Stimulated activated CD4-positive, alpha-beta T cell treated with anti-CD3 and anti-CD28 coated beads, Interleukin-1b, Interleukin-23, amount 100 ng/mL, for 1 hour (primary cell): ENCODE measurements at places on chromosomes 4 and X.

- no peak for DNase-seq
Measured at GRCh38 chr4:2743518-2744445, 12.4 kb downstream of the TNIP2 start.

GRCh38 chrX:84710611-84711010, 208.4 kb upstream of the HDX start:
- no peak for DNase-seq

DNA sequence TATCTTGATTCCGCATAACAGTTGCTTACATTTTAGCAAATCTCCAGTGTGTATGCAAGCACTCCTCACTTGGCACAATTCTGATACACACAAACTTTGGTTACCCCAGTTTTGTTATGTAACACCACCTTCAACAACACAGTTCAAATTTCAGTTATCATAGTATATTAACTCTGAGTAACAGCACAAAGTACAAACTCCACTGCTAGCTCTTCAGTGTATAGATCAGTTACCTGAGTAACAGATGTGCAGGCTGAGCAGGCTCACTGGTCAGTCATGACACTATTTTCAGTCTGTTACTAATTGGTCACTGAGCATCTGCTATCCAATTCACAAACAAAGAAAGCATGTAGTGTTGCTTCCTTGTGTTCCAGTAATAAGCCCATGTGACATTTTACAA, 55.4 kb downstream of the PKD2 start:
- DNase-seq = no peak

GRCh38 chr4:164768516-164768915, 14.6 kb downstream of the SMIM31 start:
- no peak for DNase-seq

GRCh38 chr4:11623726-11624037, 195.0 kb upstream of the HS3ST1 start:
- no peak for DNase-seq

GRCh38 chr4:86108137-86108536, 251.7 kb downstream of the MAPK10 start:
- DNase-seq = no peak

DNA sequence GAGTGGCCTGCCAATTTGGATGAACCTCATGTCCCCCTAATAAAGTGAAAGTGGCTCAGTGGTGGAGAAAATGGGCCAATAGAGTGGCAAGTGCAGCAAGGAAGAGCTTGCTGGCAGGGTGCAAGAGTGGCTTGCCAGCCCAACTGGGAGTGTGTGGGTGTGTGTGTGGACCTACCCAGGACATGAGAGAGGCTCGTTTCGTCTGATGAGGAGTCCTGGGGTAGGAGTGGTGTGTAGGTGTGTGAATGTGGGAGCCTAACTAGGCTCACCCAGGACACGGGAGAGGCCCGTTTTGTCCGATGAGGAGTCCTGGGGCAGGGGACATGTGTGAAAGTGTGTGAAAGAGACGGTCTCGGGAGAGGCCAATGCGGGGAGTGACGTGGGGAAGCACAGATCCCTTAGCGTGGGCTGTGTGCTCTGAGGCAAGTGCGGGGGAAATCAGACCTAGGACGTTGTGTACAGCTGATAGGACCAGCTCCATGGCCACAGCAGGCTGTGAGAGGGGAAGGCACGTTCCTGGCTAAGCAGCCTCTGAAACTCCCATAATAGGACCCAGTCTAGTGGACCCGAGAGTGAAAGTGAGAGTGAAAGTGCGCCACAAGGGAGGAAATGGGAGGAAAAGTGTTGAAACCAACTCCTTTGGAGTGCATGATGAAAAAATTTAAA, 5.3 kb downstream of the GAGE10 start:
- DNase-seq = no peak

DNA sequence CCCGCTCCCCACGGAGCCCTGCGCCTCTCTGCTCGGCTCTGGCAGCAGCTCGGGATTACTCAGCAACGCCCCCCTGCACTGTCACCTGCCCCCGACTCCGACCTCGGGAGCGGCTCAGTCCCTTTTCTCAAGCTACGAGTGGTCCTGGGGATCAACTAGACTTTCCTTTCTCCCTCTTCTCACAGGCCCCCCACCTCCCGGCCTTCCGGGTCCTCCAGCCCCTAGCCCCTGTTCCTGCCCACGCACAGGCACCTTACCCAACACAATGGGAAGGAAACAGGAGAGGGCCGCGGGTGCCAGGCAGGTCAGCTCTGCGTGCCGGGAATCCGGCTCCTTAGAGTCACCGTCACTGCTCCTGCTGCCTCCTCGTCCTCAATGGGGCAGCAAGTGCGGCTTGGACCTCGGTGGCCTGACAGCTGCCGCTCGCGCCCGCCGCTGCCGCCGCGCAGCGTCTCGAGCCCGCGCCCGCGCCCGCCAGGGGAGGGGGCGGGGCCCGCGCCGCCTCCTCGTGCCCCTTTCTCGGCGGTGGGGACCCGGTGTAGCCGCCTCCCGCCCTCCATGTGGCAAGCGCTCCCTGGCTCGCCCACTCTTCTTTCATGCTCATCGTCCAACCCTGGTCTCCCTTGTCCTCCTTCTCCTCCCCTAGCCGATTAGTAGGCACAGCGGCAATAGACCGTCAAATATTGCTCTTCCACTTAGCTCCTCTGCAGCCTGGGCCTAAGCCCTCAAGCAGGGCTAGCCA, at the start of gene RAB9B:
Gene RAB9B, minus strand, starts transcription at position 455 of the 742 bp plus-strand sequence. CDS start 6,473 bp downstream, outside the sequence.
- peak; percentile 29 for DNase-seq

GRCh38 chr4:5808081-5808741, 84.7 kb downstream of the CRMP1 start:
- no peak for DNase-seq

GRCh38 chr4:166153548-166153947, 280.5 kb downstream of the TLL1 start:
- no peak for DNase-seq

- DNase-seq = no peak
Measured at GRCh38 chr4:99090481-99091215, 2.1 kb upstream of the ADH5 start.

GRCh38 chr4:11404431-11404830, 24.3 kb downstream of the HS3ST1 start:
- DNase-seq = no peak

GRCh38 chr4:26731351-26732035, 129.1 kb upstream of the STIM2 start:
- DNase-seq = no peak

- no peak for DNase-seq
Measured at GRCh38 chrX:20294284-20294683, 27.6 kb upstream of the RPS6KA3 start.

DNA sequence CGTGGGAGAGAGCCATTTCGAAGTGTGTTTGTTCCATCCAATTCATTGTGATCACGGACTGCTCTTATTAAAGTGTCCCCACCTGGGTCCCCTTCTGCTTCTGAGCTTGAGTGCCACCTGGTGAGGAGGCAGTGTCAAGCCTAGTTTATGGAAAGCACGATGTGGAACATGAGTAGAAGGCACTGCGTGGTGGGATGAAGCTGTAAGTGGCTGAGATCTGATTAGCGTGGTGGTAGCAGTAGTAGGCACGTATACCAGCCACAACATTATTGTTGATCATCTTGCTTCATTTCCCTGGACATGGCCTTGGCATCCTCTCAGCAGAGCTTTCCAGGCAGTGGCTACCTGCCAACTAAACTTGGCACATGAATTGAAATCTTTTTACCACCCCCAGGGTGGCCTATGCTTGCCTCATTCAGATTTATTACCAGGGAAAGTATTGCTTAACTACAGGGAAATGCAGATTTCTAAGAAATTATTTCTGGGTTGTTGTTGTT, 46.4 kb downstream of the GPAT3 start:
- DNase-seq = no peak

DNA sequence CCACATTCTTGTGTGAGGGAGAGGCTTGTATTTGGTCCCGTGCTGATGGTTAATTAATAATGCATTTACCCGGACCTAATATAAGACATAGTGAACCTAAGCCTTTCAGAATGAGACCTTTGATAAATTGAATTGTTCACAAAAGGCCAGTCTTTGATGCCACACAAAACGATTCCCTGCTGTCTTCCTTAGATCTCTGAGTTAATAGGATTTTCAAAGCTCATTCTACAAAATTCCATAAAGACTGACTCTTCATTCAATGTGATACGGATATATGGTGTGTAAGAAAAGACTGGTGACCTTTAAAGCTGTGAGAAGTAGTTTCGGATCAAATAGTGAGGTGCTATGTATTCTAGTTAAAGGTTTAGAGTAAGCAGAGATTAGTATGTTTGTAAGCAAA, 254.3 kb downstream of the PDHA2 start:
- no peak for DNase-seq

DNA sequence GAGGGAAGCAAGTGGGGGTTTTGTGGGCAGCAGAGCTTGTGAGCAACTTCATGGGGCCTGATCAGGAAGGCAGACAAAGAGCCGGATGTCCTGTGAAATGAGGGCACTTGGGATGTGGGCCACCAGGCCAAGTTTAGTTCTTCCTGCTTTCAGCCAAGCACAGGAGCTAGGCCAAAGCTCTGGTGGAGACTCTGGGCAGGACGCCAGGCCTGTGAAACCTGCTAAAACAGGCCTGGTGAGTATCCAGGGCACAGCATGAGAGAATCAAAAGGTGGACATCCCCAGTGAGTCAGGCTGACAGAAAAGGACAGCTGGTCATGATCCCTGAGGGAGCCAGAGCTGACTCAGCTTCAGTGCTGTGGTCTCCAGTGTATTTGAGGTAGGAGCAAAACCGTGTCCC, 95.7 kb downstream of the NPNT start:
- no peak for DNase-seq

GRCh38 chr4:78584863-78585547, 33.4 kb downstream of the ANXA3 start:
- DNase-seq = no peak

DNA sequence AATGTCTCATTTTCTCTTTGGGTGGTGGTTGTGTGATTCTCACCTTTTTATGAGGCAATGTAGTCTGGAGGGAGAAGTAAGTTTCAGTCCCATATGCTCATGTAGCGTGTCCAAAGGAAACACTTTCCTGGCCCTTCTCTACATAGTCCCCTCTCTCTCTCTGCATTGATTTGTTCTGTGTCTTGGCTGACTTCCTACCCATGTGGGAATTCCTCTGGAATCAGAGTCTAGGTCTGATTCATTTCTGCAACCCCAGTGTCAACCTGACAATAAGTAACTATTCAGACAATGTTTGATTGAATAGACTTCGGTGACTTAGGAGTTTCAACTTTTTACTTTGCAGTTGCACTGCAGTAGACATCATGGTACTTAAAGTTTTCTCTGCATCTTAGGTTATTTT, 2.7 kb upstream of the ALAS2 start:
- no peak for DNase-seq

DNA sequence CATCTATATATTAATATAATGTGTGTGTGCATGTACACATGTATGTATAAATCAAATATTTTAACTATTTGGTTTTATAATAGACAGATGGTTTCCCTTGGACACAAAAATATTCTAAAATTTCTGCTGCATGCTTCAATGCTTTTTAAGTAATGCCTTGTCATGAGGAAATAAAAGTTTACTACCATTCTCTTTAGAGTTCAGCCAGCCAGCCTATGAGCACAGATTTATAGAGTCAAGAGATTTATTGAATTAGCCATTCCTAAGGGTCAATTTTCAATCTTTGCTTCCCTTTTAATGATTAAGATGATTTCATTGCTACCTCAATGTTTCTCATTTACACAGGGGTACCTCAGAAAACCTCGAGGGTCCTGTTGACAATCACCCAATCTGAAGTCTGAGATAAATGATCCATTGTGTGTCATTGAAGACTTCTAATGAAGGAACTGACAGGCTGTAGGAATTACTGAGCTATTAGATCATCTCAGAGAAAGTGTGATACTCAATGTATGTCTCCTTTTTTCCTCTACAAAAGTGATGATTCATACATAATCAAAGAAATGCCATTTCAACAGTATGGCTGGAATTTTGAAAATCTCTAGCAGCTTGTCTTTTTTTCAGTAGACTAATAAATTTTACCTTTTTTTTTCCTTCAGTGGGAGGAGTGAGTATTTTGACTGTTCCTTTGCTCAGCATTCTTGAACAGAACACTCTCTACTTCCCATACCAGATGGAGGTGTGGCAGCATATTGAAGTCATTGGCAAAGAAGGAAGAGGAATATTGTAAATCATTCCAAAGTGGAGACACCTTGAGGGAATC, 222.6 kb upstream of the PCDH18 start:
- no peak for DNase-seq

DNA sequence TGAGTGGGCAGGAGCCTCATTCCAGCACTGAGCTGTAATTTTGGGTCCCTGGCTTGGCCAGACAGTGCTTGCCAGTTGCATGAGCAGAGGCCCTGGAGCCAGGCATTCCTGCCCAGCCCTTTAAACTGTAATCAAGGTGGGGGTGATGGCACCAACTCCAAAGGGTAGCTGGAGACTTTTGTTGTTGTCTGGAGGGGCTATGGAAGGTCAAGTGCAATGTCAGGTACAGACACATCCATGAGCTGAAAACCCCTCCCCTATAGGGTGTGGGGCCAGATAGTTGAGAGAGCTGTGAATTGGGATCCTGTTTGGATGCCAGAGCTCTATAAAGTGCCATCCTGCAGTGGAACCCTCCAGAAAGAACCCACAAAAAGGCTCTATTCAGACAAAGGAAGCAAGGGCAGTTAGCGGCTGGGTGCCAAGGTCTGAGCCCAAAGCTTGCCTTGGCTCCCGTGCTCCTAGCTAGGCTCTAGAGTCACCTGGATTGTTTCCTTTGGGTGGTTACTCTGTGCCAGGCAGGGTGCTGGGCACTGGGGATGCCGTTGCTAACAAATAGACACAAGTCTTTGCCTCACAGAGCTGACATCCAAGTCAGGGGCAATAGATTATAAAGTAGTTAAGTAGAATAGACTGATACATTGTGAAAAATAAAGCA, 163.0 kb downstream of the EFNB1 start:
- no peak for DNase-seq

- peak; percentile 39 for DNase-seq
Measured at GRCh38 chr4:123398066-123398852, 1.7 kb downstream of the SPRY1 start.

- DNase-seq = no peak
Measured at GRCh38 chrX:103918571-103919269, 43.7 kb upstream of the TMSB15B start.

GRCh38 chr4:105088110-105088879, 58.4 kb upstream of the TET2 start:
- DNase-seq = no peak

GRCh38 chr4:163251204-163251603, 81.2 kb downstream of the NPY1R start:
- DNase-seq = no peak

DNA sequence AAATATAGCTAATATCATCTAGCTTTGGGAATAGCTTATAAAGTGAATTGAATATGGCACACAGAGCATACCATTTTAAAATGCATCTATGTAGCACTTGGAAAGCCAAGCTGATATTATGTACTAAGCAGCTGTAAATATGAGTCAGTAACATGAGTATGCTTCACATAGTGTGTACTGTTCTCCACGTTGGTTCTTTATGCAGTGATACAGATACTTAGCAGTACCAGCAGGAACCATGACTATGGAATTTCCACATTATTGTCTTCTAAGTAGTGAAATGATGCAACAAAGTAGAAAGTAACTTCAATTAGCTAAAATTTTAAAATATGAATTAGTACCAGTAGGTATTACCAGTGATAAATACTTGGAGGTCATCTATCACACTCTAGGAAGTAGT, 320.1 kb downstream of the BMPR1B start:
- DNase-seq = no peak

GRCh38 chr4:66693694-66694093, 851.6 kb downstream of the CENPC start:
- no peak for DNase-seq

- no peak for DNase-seq
Measured at GRCh38 chr4:182593402-182593801, 323.8 kb downstream of the DCTD start.
